ENCODE measurements at places on chromosomes 12 and 14. TPM values are rescaled to one million over a fixed set of nuclear protein-coding genes. Genes with fewer than 3 reads are reported as not detected.
A peak's percentile ranks its signal among the peaks of the same experiment; 100 is the strongest.

PLCZ1 gene
- total RNA-seq = not detected

OR9K2 gene
- not detected for total RNA-seq

ZDHHC22 gene
- 0.03 TPM for total RNA-seq

TSPAN19 gene
- total RNA-seq = not detected

TEX52 gene
- total RNA-seq = not detected

JPH4 gene
- total RNA-seq = not detected

- no peak overlapping the region for H3K4me3 ChIP-seq
- DNase-seq = no peak
- no peaks in the 10 kb centered on the region for H3K27me3 ChIP-seq
- H3K36me3 ChIP-seq = no peaks in the 10 kb centered on the region
- no peak overlapping the region for H3K27ac ChIP-seq
- no peaks in the 10 kb centered on the region for H3K4me1 ChIP-seq
Observed at GRCh38 chr14:72305561-72305960, 373.3 kb downstream of the RGS6 start.

- no peaks in the 10 kb centered on the region for H3K4me1 ChIP-seq
- no peaks in the 10 kb centered on the region for H3K36me3 ChIP-seq
- H3K27ac ChIP-seq = no peak overlapping the region
- DNase-seq = no peak
- H3K27me3 ChIP-seq = no peaks in the 10 kb centered on the region
Observed at GRCh38 chr12:79532907-79533288, 157.9 kb downstream of the PAWR start.

DNA sequence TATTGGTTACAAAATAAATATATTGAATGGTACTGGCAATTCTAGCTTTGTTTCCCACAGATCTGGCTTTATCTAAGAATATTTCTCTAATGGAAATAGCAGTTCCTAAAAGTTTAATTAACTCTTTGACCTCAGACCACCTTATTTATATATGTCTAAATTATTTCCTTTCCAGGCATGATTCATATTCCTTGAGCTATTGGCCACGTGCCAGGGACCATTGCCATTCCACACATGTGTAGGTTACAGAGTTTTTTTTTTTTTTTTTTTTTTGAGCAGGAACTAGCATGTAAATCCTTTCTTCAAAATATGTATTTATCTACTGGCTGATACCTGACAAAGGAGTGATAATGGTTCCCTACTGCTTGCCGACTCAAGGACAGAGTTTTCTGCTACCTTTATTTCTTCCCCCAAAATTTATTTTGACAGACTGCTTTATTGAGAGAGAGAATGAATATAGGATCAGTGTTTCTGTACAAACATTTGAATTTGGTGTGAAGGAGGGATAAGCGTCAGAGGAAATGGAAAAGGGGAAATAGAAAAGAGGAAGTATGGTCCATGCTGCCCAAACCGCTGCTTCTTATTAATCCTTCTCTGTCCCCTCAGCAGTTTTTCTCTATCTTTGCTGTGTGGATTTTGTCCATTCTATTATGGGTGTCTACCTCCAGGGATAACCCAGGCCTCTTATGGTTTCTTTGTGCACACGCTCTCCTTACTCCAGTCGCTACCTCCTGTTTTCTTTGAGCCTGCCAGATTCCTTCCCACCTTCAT is 36.4 kb downstream of the PDE3A start:
- H3K27ac ChIP-seq = no peak overlapping the region
- no peaks in the 10 kb centered on the region for H3K4me1 ChIP-seq
- H3K36me3 ChIP-seq = no peaks in the 10 kb centered on the region

DNA sequence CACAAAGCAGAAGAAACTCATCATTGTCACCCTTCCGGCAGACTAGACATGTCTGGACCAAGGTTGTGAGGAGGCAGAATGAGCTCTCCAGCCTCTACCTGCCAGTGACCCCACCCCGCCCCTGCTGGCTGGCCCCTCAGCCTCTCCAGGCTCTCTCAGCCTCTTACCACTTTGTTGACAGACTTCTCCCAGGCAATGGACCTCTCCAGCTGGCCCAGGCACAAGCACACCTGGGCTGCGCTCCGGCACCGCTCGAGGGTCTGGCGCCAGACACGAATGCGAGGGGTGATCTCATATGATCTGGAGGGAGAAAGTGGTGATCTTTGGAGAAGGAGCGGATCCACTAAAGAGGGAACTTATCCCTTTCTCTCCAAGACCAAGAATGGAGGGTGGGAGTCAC is 30.3 kb downstream of the BAZ2A start:
- DNase-seq = no peak
- H3K36me3 ChIP-seq = peaks cover 96% of the 10 kb centered on the region
- H3K27ac ChIP-seq = no peak overlapping the region
- no peaks in the 10 kb centered on the region for H3K27me3 ChIP-seq
- H3K4me3 ChIP-seq = no peak overlapping the region

- no peaks in the 10 kb centered on the region for H3K36me3 ChIP-seq
- DNase-seq = no peak
- H3K27me3 ChIP-seq = no peaks in the 10 kb centered on the region
- no peaks in the 10 kb centered on the region for H3K4me1 ChIP-seq
- H3K4me3 ChIP-seq = no peak overlapping the region
Observed at GRCh38 chr12:89977405-89978085, 268.9 kb upstream of the ATP2B1 start.

GRCh38 chr14:97602438-97603117 is 805.4 kb downstream of the VRK1 start:
- no peaks in the 10 kb centered on the region for H3K4me1 ChIP-seq
- no peaks in the 10 kb centered on the region for H3K27me3 ChIP-seq
- no peaks in the 10 kb centered on the region for H3K36me3 ChIP-seq
- DNase-seq = no peak

- peak; percentile 34 for DNase-seq
- no peaks in the 10 kb centered on the region for H3K36me3 ChIP-seq
- no peak overlapping the region for H3K4me3 ChIP-seq
- no peaks in the 10 kb centered on the region for H3K27me3 ChIP-seq
- peaks cover 20% of the 10 kb centered on the region for H3K4me1 ChIP-seq
- no peak overlapping the region for H3K27ac ChIP-seq
Observed at GRCh38 chr14:69321601-69322330, 61.8 kb downstream of the GALNT16 start.

DNA sequence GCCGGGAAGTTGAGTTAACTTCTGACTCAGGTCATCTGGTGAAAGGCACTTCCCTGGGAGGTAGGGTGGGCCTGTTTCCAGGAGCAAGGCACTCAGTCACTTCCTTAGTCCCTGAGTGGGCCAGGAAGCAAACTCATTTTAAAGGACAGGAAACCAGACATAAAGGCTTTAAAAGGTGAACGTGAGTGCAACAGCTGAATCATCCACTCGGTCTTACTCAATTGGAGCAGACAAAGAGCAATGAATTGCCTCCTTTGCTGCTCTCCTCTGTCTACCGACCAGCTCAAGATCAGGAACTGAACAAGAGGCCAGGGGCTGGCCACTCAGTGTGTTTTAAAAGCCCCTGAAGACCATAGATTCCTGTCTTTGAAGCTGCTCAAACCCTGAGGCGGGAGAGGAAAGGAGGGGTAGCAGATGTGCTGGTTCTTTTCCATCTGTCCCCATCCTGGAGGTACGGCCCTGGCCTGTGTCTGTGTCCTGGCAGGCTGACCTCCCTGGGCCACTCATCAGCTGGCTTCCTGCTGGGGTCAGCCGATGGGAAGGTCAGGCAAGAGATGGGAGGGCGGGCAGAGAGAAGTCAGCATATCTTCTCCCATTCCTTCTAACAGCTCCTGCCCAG is 148.9 kb downstream of the PPM1H start:
- H3K27me3 ChIP-seq = no peaks in the 10 kb centered on the region
- no peak overlapping the region for H3K4me3 ChIP-seq
- DNase-seq = peak; percentile 83
- H3K4me1 ChIP-seq = peaks cover 33% of the 10 kb centered on the region
- H3K36me3 ChIP-seq = no peaks in the 10 kb centered on the region

GRCh38 chr12:39441963-39442830 is 723 bp downstream of the KIF21A start:
- no peak overlapping the region for H3K27ac ChIP-seq
- H3K27me3 ChIP-seq = peaks cover 18% of the 10 kb centered on the region
- peak; percentile 2 for DNase-seq

- H3K27ac ChIP-seq = no peak overlapping the region
- H3K4me1 ChIP-seq = peaks cover 9% of the 10 kb centered on the region
- DNase-seq = peak; percentile 25
- H3K4me3 ChIP-seq = no peak overlapping the region
Observed at GRCh38 chr12:96466939-96467751, 22.2 kb upstream of the CFAP54 start.

DNA sequence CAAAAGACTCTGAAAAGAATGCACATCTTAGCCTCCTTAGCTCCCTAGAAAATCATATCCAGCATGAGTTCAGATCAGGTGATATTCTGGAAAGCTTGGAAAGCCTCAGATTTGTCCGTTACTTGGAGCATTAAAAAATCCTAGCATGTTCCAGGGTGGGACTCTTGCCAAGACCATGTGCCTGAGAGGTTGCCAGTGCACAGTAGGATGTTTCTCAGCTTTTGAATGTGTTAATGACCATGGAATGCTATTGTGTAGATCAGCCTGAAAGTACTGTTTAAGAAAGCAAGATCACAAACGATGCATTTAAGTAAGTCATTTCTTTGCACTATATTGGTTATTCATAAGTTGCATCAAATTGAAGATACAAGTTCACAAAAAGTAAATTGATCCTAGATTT is 230.5 kb downstream of the ETNK1 start:
- no peaks in the 10 kb centered on the region for H3K27me3 ChIP-seq
- no peaks in the 10 kb centered on the region for H3K36me3 ChIP-seq
- no peaks in the 10 kb centered on the region for H3K4me1 ChIP-seq
- no peak for DNase-seq

GRCh38 chr14:52856139-52856538 is 64.7 kb upstream of the GNPNAT1 start:
- no peaks in the 10 kb centered on the region for H3K27me3 ChIP-seq
- H3K4me3 ChIP-seq = no peak overlapping the region
- no peak overlapping the region for H3K27ac ChIP-seq
- H3K36me3 ChIP-seq = peaks cover 51% of the 10 kb centered on the region
- peaks cover 13% of the 10 kb centered on the region for H3K4me1 ChIP-seq

- no peak overlapping the region for H3K4me3 ChIP-seq
- H3K36me3 ChIP-seq = no peaks in the 10 kb centered on the region
- no peak overlapping the region for H3K27ac ChIP-seq
Observed at GRCh38 chr12:12608557-12608957, 3.1 kb upstream of the CREBL2 start.

DNA sequence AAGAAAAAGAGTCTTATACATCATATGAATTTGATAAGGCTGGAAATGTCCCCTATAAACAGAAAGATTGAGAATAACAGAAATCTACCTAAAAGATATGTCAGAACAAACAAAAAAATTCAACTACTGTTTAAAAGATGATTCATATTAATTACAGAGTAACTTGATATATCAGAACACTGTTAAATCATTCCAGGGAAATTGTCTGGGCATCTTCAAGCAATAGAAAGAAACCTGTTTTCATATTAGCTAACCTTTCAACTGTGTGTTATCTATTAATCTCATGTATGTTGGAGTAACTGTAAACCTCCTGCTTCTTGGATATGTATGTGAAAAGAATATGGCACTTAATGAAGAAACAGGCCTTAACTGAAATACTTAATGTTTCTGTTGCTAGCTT is 96.7 kb downstream of the NUBPL start:
- no peaks in the 10 kb centered on the region for H3K4me1 ChIP-seq
- no peak overlapping the region for H3K4me3 ChIP-seq
- DNase-seq = no peak

- H3K27ac ChIP-seq = no peak overlapping the region
- no peaks in the 10 kb centered on the region for H3K4me1 ChIP-seq
- DNase-seq = no peak
- no peaks in the 10 kb centered on the region for H3K27me3 ChIP-seq
- no peak overlapping the region for H3K4me3 ChIP-seq
Observed at GRCh38 chr12:71220260-71220659, 62.5 kb upstream of the TSPAN8 start.

GRCh38 chr12:6938353-6939190 is 5.0 kb upstream of the RNU7-1 start:
- peaks cover 22% of the 10 kb centered on the region for H3K4me1 ChIP-seq
- peak; percentile 44 for DNase-seq
- peaks cover 87% of the 10 kb centered on the region for H3K36me3 ChIP-seq
- H3K4me3 ChIP-seq = peak overlapping the region; percentile 40
- H3K27ac ChIP-seq = no peak overlapping the region
- no peaks in the 10 kb centered on the region for H3K27me3 ChIP-seq

GRCh38 chr14:36663404-36664321 is 2.0 kb downstream of the PAX9 start:
- peaks cover 20% of the 10 kb centered on the region for H3K36me3 ChIP-seq
- H3K27ac ChIP-seq = no peak overlapping the region
- no peak for DNase-seq
- H3K4me1 ChIP-seq = peaks cover 22% of the 10 kb centered on the region
- H3K4me3 ChIP-seq = peak overlapping the region; percentile 52

GRCh38 chr14:24274101-24274543 is 2.7 kb upstream of the RABGGTA start:
- DNase-seq = no peak
- H3K27ac ChIP-seq = no peak overlapping the region
- H3K27me3 ChIP-seq = no peaks in the 10 kb centered on the region
- no peak overlapping the region for H3K4me3 ChIP-seq
- peaks cover 3% of the 10 kb centered on the region for H3K36me3 ChIP-seq

DNA sequence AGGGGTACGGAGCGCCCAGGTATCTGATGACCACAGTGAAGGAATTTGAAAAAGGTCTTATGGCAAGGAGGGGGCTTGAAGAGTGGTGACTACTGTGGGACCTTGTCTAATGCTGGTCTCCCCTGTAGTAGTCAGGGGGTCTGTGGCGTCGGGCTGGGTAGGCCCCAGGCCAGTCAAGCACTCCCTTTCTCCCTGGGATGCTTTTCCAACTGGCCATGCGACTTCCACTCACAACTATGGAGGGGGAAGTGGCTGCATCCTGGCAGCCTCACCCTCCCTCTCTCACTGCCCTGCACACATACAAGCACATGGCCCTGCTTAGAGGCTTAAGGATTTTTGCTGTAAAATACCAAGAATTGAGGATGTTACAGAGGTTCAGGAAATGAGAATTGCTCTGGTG is 4.1 kb downstream of the TSPAN11 start:
- H3K36me3 ChIP-seq = no peaks in the 10 kb centered on the region
- no peak overlapping the region for H3K27ac ChIP-seq
- H3K4me1 ChIP-seq = peaks cover 15% of the 10 kb centered on the region
- DNase-seq = no peak
- no peak overlapping the region for H3K4me3 ChIP-seq
- no peaks in the 10 kb centered on the region for H3K27me3 ChIP-seq

GRCh38 chr12:109126784-109127183 is 10.4 kb downstream of the ACACB start:
- H3K27ac ChIP-seq = no peak overlapping the region
- DNase-seq = no peak
- H3K4me3 ChIP-seq = no peak overlapping the region
- H3K27me3 ChIP-seq = no peaks in the 10 kb centered on the region

DNA sequence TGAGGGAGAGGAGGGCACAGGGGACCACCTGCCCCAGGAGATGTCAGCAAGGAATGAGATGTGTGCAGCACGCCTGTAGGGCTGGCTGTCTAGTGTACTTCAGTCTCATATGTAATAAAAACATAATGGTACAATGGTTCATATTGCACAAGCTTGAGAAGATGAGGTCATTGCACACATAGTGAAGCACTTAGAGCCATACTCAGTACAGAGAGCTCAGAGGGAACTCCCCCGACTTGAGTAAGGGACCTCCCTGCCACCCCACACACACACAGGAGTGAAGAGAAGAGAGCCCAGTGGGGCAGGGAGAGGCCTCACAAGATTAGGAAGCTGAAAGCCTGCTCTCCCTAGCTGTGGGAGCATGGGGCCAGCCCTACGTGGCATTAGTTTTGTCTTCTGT is 61.5 kb downstream of the SLC6A12 start:
- peaks cover 53% of the 10 kb centered on the region for H3K27me3 ChIP-seq
- H3K4me1 ChIP-seq = no peaks in the 10 kb centered on the region
